Stimulated activated CD4-positive, alpha-beta T cell treated with anti-CD3 and anti-CD28 coated beads, Interleukin-2, amount 100 ng/mL, for 24 hours (primary cell): ENCODE measurements at places on chromosomes 5 and 9.
A peak's percentile ranks its signal among the peaks of the same experiment; 100 is the strongest.

DNA sequence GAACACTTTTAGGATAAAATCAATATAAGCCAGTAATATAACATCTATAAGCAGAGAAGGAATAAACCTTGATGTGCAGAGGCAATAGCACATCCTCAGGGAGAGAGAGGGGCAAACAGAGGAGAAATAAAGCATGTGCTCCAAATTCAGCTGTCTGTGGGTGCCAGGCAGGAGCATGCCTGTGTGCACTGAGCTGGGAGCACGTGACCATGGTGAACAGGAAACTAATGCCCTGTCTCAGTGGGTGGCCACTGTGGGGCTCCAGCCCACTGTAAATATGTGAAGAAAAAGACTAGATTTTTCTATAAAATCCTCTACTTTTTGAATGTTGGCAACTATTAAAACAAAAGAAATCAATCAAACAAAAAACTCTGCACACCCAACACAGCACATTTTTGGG, 55.3 kb downstream of the FYB1 start:
- peak; percentile 55 for DNase-seq

DNA sequence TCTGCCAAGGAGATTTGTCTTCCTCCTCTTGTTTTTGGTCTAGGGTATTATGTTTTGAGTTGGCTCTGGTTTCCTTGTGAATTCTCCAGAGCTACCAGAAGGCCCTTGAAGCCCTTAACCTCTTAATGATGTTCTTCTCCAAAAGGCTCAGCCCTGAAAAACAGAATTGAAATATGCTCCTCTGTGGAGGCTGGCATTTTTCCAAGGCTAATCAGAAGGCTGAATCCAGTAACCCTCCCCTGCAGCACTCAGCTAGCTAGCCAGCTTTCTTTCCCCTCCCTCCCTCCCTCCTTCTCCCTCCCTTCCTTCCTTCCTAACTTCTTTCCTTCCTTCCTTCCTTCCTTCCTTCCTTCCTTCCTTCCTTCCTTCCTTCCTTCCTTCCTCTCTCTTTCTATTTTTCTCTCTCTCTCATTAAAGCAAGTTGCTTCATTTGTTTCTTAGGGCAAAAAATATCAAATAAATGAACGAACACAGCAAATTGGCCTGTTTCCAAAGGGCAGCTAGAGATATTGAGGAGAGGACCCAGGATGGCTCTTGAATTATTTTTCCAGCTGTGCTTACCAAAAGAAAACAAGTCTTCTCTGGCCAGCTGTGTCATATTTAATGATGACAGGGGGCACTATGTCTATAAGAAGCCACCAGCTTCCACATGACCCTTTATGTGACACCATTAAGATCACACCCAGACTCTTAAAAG, 38.7 kb downstream of the JAKMIP2 start:
- no peak for DNase-seq

DNA sequence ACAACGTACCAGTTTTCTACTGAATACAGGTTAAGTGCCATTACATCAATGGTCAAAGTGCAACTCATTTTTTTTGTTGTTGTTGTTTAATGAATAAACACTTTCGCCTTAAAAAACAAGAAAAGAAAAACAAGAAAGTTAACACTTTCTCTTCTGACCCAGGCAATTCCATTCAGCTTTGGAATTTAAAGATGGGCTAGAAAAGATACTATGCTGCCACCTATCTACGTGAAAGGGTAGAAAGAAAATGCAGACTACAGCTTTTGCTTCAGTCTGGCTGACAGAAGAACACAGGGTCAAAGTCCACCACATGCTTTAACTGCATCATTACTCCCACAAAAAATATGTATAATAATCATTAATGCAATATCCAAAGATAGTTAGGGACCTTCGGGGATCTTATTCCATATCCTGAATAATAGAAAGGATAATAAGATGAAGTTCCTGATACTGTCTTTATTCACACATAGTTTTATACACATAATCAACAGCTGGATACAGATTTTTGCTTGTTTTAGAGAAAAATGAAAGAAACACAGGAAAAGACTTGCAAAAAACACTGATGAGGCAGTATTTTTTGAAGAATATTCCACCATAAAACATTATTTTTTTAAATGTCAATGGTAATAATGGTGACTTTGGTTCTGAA, 40.4 kb downstream of the ZDHHC21 start:
- DNase-seq: no peak

- no peak for DNase-seq
Measured at GRCh38 chr5:86756839-86757238, 139.1 kb downstream of the COX7C start.

- DNase-seq: no peak
Measured at GRCh38 chr9:18138656-18139055, 335.3 kb upstream of the ADAMTSL1 start.

GRCh38 chr5:136143763-136144162, 11.1 kb downstream of the SMAD5 start:
- no peak for DNase-seq

- no peak for DNase-seq
Measured at GRCh38 chr5:90097082-90097477, 312.5 kb downstream of the CETN3 start.

DNA sequence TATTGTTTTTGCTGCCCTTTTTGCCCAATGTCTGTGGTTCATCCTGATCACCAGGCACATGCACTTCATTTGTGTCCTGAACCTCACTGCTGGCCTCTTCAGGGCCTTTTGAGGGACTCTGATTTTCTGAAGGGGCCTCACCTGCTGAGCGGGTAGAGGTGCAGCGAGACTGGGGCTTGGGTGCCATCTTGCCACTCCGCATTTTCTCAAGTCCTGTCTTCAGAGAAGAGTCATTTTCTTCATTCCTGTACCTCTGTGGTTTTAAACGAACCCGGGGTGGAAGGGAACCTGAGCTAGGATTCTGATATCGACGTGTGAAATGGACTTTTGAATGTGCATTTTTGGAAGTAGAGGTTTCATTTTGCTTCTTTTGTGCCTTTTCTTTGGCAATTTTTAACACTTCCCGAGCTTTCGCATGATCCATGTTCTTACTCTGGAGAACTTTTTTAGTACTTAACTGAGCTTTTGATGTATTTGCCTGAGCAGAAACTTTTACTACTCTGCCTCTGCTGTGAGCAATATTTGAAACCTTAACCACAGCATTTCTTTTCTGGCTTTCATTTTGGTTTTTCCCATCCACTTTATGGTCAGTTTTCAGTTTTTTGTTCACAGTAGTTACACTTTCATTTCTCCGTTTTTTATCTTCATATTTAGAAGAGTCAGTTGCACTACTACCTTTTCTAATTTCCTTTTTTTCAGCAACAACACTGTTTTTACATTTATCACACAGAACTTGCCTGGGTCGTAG, 26.1 kb downstream of the PWWP2A start:
- DNase-seq: no peak

DNA sequence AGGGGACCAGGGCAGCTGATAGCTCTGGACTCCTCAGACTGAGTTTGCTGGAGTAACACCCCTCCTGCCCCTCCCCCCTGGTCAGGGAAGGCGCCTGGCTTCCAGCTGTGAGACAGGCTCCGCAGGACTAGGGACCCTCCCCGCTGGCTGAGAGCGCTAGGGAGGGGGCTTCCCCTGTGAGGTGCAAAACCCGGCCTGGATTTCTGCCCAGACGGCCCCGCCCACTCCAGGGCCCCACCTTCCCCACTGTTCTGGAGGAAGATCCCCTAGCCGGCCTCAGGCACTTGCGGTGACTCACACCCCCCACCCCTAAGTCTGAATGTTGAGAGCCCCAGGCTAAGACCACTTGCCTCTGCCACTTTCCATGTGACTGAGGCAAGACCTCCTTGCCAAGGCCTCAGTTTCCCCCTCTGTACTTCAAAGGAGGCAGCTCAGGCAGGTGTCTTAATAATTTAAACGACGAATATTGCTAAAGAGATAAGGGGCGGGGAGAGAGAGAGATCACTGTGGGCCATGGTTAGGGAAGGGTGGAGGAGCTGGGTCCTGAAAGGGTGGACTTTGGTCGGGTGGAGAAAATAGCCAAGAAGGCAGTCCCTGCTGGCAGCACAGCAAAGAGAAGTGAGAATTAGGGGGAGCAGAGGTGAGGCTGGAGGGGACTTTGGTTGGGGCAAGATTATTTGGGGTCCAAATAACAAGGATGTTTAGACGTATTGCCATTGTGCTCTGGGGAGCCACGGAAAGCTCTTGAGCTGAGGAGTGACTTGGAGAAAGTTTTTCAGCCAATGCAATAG, 1.0 kb upstream of the DAB2IP start:
- peak; percentile 36 for DNase-seq

- DNase-seq: no peak
Measured at GRCh38 chr5:154419236-154419635, 26.6 kb upstream of the SAP30L start.

DNA sequence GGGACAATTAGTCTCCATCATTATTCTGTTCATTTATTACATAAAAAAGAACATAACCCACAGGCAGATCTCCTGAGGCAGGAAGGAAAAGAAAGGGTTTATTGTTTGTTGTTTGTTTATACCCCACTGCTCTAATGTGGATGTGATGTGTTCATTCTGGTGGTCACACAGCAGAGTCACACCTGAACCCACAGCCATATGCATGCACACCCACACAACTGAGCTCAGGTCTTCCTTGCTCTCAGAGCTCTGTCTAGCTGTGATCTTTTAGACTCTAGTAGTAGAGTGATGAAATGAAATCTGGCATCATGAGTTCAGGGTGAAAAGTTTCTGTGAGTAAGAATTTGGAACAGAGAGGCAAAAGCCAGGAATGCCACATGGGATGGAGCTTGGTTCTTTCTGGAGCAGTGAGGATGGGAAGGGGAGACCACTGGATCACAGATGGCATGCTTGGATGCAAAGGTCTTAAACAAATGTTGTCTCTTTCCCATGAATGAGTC, 227.0 kb downstream of the PAPPA start:
- no peak for DNase-seq

DNA sequence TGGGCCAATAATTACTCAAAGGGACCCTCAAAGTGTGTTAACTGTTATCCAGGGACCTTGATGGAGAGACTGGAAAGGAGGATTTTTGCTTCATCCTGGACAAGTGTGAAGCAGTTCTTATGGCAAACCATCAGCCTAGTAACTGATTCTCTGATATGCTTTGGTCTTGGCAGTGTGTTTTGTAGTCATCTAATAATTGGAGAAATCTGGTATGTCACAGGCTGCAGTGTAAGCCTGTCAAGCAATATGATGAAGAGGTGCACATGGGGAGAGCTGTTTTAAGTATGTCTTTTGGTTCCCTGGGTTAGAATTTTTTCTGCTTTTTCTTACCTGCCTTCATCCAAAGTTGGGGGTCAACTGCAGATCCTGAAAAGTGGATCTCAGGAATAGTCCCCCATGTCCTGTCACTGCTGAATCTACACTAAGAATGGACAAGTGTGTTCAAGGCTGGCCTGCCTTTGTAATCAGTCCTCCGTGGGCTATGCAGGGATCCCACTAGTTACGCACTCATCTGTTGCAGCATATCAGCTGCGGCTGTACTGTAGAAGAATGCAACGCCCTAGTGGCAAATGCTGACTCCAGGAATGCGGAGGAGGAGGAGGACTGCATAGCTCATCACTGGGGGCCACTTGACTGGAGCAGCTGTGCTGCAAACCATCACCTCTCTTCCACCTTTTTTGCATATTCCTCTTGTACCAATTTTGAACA, 1.9 kb downstream of the SPTAN1 start:
- DNase-seq: peak; percentile 36

DNA sequence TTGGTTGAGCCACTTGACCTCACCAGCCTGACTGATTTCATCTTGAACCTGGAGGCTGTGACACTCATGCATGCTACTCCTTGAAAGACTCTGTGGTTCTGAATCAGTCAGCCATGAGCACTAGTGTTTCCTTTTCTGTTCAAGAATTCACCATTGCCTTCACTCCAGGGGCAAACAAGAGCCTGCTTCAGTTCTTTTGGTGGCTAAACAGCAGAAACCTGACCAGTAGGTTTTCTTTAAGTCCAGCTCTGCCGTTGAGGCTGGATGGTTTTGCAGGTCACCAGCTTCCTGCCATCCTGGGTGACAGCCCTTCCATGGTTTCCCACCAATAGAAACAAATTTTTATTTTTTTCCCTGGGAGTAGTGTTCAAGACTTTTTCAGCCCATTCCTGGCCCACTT, 10.0 kb downstream of the NTRK2 start:
- DNase-seq: no peak

DNA sequence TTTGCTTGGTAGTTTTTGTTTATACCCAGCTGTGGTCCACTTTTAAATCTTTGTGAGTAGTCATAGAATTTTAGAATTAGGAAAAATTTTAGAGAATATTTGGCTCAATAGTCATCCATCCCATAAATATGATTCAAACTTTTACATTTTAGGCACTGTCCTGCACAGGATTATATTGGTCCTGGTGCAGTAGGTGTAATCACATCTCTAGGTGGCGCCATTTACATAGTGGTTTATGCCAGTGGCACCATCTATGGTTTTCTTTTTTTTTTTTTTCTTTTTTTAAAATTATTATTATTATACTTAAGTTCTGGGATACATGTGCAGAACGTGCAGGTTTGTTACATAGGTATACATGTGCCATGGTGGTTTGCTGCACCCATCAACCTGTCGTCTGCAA, 260.7 kb upstream of the KCNN2 start:
- no peak for DNase-seq

DNA sequence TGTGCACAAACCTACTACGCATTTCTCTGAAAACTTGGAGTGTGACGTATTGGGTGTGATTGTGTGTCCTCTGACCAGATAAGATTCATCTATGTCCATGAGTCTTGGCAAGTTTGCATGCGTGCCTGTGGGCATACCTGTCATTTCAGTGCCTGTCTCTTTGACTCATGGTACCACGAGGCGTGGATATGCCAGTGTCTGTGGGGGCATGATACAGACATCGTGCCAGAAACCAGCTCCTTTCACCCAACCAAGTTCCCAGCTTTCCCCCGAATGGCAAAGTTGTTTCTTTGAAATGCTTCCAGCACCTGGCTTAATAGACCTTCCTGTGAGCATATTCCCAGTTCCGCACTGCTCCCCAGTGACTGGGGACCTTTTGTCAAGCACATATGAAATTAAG, 241.9 kb upstream of the MVB12B start:
- DNase-seq: no peak

GRCh38 chr5:128528637-128529255, 9.3 kb downstream of the FBN2 start:
- no peak for DNase-seq

- DNase-seq: no peak
Measured at GRCh38 chr9:113600023-113600823, 136.7 kb downstream of the RGS3 start.

DNA sequence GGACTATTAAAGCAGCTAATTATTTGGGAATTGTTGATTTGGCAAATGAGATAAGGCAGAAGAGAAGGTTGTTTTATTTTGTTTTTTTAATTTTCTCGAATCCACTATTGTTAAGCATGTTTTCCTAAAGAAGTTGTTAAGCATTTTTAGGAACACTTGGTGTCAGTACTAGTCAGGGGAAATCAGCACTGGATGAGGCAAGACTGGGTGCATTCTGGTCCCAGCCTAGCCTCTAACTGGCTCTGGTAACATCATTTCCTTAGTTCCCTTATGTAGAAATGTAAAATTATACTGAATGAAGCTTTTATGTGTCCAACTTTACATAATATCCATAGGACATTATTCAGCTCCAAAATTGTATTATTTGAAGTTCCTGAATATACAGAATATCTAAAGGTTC, 196.1 kb downstream of the PCSK5 start:
- DNase-seq: no peak

GRCh38 chr5:159645179-159645846, 271.0 kb upstream of the ADRA1B start:
- DNase-seq: no peak

- no peak for DNase-seq
Measured at GRCh38 chr5:179342577-179342976, 2.7 kb downstream of the ADAMTS2 start.

- DNase-seq: no peak
Measured at GRCh38 chr5:42015681-42016080, 90.6 kb downstream of the FBXO4 start.
